Transverse colon (tissue), 4 donors: ENCODE measurements at places on chromosomes 2 and 18.

DNA sequence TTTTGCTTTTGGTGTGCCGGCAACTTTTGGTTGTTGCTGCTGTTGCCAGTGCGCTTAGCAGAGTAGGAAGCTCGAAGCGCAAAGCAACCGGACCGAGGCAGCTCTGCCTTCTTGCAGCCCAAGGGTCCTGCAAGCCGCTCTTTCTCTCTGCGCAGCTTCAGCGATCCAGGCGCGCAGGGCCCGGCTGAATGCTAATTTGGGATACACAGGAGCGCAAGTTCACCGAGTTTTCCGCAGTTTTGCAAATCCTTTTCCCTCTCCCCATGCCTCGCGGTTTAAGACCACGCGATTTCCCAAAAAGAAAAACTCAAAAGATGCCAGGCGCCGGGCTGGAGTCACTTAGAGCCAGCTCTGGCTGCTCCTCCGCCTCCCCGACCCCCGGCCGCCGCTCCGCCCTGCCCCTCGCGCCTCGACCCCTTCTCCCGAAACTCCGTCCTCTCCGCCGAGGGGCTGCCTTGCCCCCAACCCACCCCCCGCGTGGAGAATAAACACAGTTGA, 13.5 kb upstream of the SIX3 start:
- DNase-seq, result no peak

DNA sequence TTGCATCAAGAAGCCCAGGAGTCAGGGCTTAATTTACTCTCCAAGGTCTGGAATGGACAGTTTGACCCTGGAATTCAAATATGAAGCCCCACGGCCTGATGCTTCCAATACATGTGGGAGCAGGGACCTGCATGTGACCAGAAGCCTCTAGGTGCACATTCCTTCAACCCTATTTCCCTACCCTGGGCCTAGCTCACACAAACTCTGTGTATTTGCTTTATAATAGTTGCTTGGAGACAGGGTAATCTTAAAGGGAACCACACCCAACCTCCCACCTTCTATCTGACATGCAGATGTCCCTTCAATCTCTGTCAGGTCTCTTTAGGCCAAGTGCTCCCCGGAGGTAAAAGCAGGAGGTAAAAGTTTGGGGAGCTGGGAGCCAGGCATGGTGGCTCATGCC, 55.4 kb upstream of the PPP1CB start:
- DNase-seq, result no peak

DNA sequence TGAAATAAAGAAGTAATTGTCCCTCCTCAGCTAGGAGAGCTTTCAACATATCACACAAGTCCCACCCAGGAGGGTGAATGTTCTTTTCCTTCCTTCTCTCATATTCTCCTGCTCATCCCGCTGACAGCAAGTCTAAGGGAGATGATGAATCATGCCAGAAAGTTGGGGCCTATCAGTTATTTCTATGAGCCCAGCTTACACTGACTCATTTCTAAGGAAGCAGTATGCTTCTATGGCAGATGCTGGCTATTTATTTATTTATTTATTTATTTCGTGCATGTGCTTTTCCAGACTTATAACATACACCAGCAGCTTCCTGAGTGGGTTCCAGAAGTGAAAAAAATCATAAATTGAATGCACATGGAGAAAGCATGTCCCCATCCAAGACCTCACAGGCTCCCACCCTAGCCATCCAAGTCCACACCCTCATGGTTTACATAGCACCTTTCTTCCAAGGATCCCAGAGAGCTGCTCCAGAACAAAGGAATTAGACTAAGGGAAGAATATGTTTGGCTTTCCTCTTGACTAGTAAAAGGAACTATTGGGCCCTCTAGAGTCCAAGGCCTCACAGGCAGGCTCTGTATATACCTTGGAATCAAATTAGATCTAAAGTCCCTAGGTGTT, 1074.2 kb upstream of the ZEB2 start:
- DNase-seq, result no peak

DNA sequence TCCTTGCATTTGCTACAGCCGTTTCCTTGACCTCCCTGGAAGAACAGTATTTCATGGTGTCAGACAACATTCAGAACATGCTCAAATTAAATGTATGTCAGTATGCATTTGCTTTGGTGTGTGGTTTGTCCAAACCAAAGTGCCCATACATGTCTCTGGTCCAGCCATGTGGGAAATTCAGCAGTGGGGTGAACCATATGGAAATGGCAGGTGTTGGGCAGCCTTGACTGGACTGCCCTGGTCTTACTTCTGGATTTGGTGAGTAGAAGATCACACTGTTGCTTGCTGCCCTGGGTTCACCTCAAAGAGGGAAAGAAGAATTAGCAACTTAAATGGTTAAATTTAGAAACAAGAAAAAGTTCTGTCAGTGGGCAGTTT, 84.5 kb downstream of the MSH2 start:
- DNase-seq, result no peak

DNA sequence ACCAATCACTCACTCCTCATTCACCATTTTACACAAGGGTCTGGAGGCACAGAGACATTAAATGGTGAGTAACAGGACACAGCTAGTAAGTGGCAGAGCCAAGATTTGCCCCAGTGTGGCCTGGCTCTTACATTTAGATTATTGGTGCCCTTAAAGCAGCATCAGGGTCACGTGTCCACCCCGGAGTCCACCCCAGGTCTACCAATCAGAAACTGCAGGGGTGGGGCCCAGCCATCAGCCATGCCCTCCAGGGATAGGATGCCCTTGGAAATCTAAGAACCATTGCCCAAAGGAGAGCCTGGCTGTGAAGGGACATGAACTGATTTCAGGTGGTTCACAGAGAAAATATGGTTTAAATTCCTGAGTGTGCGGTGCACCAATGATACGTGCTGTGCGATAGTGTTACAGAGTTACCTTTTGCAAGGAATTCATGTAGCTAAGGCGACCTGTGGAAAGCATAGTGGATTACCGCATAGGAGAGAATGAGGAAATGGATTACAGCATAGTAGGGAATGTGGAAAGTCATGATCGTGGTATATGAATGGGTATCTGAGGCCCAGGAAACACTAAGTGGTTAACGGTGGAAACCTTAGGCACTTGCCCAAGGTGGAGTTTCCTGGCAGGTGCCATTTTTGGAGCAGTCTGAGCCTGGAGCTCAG, 17.8 kb downstream of the IGFBP5 start:
- no peak for DNase-seq

- DNase-seq, result no peak
Measured at GRCh38 chr2:58560531-58560930, 319.4 kb upstream of the FANCL start.

DNA sequence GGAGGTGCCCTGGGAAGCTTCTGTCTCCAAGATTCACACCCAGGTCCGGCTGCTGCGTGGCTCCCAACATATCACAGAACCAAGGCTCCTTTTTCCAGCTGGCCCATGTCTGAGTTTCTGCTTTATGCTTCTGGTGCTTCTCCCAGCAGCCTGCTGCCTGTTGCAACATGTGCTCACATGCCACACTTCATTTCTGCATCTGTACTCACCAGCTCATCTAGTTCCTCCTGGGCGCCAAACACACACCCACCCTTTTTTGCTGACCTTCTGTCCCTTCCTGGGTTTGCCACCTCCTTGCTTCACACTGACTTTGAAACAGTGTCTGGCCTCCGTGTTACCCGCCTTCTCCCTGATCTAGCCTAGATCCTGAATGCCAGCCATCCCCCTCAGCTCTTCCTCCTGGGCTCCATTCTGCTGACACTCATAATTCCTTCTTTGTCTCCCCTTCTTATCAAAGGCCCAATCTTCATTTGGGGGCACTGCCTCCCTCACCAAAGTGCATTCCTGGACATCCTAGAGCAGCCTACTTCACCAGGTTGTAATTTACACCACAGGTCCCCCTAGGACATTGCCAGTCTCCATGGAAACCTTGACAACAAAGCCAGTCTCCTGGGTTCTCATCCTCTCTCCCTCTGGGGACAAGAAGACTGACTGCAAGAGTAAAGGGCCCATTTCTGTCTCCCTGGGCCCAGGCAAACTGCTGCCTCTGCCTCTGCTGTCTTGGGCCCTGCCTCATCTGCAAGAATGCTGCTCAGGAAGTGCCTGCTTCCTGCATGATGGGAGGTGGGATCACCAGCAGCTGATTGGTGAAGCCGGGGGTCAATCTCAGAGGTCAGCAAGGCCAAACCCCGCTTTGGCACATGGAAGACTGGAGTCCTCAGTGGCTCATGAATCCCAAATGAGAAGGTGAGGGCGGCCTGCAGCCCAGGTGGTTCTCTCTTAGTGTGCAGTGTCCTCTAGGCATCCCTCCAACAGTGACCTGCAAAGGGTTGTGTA, 13.9 kb upstream of the PROM2 start:
- no peak for DNase-seq

DNA sequence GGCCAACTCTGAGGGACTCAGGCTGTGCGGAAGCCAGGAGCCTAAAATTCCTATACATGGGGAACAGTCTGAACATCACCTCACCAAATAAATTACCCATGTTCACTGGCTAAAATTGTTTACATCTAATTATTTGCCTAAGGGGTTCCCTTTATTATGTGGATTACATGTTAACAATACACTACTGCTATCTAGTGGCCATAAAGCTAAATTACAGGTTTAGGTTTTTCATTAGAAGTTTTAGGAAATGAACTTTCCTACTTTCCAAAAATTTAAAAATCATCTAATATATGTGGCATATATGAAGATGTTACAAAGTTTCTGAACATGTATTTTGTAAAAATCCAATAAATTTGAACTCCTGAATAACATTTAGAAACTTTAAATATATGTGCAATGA, 40.3 kb downstream of the PLA2R1 start:
- DNase-seq, result no peak

GRCh38 chr2:148670773-148671172, 26.2 kb downstream of the EPC2 start:
- DNase-seq, result no peak

DNA sequence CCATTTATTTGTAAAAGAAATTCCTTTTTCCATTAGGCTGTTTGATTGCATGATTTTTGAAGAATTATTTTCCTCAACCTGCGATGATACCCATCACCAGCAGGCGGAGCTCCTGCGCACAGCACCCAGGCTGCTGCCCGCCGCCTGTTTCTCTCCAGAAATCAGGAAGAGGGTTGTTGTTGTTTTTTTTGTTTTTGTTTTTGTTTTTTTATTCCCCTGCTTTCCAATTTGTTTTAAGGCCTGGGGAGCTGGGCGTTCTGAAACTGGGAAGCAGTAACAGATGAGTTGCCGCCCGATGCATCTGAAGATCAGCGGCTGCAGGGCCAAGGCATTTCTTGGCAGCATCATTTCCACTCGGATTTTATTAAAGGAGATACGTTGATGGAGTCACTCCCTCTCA, 132.1 kb downstream of the MBP start:
- peak; percentile 59 for DNase-seq
